A549 treated with RU486 at 1 μM for 4 hours (cell line): ENCODE measurements at places on chromosomes 12 and 14. TPM values are rescaled to one million over a fixed set of nuclear protein-coding genes. Genes with fewer than 3 reads are reported as not detected.

LPAR5 gene
- 0.30 to 0.91 TPM (median 0.50 TPM) in 5 replicates for total RNA-seq

NRXN3 gene
- 0.65 to 1.1 TPM (median 1.1 TPM) in 5 replicates for total RNA-seq

BCL2L2 gene
- total RNA-seq, result 18.6 to 22.7 TPM (median 21.0 TPM) in 5 replicates

FSCB gene
- total RNA-seq, result not detected in 5 replicates

GSC gene
- total RNA-seq, result 0.34 to 0.55 TPM (median 0.39 TPM) in 5 replicates
